ENCODE measurements at places on chromosomes 5 and 9. TPM values are rescaled to one million over a fixed set of nuclear protein-coding genes. Genes with fewer than 3 reads are reported as not detected.

DNA sequence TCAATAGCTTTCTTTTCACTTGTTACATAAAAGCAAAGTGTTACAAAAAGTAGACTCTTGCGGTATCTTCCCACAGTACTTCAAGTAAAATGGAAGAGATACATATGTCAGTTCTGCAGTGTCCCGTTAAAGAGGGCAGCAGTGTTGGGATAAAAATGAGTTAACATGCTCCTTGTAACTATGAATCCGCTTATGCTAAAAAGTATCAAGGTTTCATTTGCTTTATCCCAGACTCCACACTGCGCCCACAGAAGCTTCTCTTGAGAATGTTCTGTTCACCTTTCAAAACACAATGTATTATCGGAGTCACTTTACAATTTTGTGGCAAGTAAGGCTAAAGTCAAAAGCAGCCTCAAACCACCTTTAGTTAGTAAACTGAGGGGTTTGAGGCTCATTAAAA, 790 bp downstream of the PTAR1 start:
- no peak for DNase-seq

DNA sequence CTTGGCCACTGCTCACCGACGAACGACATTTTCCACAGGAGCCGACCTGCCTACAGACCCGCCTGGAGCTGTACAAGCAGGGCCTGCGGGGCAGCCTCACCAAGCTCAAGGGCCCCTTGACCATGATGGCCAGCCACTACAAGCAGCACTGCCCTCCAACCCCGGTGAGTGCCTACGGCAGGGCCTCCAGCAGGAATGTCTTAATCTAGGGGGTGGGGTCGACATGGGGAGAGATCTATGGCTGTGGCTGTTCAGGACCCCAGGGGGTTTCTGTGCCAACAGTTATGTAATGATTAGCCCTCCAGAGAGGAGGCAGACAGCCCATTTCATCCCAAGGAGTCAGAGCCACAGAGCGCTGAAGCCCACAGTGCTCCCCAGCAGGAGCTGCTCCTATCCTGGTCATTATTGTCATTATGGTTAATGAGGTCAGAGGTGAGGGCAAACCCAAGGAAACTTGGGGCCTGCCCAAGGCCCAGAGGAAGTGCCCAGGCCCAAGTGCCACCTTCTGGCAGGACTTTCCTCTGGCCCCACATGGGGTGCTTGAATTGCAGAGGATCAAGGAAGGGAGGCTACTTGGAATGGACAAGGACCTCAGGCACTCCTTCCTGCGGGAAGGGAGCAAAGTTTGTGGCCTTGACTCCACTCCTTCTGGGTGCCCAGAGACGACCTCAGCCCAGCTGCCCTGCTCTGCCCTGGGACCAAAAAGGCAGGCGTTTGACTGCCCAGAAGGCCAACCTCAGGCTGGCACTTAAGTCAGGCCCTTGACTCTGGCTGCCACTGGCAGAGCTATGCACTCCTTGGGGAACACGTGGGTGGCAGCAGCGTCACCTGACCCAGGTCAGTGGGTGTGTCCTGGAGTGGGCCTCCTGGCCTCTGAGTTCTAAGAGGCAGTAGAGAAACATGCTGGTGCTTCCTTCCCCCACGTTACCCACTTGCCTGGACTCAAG, 1.5 kb downstream of the CSF2 start:
- DNase-seq, result no peak

DNA sequence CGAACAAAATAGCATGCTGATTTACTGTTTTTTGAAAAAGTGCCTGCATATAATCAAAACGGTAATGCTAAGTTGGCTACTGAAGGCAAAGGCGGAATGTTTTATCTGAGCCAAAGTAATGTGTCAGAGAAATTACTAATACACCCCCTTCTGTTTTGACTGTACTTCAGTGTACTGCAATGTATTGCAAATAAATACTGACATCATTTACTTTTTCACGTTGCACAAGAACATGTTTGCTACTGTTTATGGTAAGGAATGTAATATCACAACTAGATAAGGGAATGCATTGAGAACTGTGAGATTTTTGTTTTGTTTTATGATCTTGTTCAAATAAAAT, 813 bp upstream of the AGTPBP1 start:
- DNase-seq, result no peak

DNA sequence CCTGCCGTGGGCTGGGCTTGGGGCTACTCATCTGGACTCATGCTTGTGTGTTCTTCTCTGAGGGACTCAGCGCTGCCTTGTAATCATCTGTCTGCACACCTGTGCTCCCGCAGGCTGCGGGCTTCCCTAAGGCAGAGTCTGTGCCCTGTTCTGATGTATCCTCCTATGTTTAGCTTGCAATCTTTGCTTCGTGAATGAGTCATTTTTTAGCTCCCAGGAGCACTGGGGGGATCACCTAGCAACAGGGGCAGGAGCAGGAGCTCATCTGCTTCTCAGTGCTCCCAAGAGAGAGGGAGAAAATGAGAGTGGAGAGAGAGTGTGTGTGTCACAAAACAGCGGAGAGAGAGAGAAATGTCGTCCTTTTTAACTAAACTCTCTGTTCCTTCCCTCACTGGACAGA, 202.4 kb upstream of the ZNF618 start:
- no peak for DNase-seq

Gene CDKN2B-AS1
- 1.6 TPM for total RNA-seq
